Fibroblast of the conjunctiva (primary cell): ENCODE measurements at places on chromosomes 12 and 14.

GRCh38 chr14:22848351-22849164 lies 12.2 kb downstream of the MMP14 start:
- DNase-seq: peak; percentile 96

GRCh38 chr14:64191756-64192155 lies 102.4 kb downstream of the ESR2 start:
- peak; percentile 73 for DNase-seq

DNA sequence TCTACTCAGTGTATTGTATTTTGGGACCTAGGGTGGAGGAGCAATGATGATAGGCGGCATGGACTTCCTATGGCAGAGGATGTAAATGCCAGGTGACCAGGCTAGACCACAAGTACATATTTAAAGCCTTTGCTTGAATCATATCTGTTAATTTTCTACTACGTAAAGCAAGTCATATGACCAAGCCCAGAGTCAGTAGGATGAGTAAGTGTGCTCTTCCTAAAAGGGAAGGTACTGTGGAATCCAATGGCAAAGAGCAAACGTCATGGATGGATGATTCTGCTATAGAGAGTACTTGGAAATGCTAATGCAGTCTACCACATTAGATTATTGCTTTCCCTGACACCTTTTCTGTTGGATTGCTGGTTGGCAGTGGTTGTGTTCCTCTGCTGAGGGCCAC lies 16.8 kb downstream of the GPATCH2L start:
- DNase-seq: no peak

- no peak for DNase-seq
These were observed 90.0 kb downstream of the BCL11B start for GRCh38 chr14:99181804-99182520.

DNA sequence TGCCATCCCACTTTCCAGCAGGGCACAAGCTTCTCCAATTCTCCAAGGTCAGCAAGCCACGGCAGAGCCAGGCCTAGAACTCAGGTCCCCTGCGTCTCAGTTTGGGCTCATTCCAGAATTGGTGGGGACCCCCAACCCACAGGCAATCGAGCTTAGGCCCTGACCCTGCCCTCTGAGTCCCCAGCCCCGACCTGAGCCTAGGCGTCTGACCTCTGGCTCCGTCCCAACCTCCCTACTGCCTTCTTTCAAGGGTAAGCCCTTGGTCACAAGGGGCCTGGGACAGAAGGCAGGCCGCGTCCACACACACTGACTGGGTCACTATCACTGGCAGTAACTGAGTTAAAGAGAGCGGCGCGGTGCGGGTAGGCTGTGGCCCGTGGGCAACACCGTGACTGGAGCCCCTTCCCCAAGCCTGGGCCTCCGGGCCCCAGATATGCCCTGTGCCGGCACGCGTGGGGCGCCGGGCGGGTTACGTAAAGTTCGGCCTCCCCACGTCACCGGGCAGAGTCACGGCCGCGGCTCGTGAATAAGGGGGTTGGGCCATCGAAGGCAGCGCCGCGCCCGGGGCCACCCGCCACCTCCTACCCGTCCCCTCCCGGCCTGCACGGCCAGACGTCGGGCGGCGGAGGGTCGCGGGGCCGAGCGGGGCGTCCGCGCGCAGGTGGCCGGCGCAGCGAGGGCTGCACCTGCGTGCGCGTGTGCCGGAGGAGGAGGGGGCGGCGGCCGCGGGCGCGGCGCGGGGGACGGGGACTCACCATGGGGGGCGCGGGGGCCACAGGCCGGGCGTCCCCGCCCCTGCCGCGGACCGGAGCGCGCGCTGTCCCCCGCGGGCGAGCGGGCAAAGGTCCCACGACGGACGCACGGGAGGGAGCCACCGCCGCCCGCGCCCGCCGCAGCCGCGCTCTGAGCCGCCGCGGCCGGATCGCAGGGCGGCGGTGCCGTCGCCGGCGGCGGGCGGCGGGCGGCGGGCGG lies 516 bp downstream of the ANKRD9 start:
- no peak for DNase-seq

- no peak for DNase-seq
These were observed 25.7 kb downstream of the DHX37 start for GRCh38 chr12:124963211-124963610.

DNA sequence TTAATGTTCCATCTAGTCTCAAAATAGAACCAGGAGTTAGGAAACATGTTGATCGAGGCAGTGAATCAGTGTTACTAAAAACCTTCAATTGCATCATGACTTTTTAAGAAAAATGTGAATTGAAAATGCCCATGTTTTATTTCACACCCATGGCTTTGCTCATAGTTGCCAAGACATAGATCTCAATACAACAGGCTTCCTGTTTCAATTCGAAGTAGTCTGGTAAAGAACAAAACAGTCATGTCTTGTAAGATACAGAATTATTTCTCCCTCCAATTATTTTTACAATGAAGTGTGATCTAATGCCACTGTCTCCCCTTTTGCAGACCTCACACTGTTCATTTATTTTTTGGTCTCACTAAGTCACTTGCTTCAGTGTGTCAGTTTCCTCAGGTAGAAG lies 44.6 kb upstream of the FAR2 start:
- no peak for DNase-seq

DNA sequence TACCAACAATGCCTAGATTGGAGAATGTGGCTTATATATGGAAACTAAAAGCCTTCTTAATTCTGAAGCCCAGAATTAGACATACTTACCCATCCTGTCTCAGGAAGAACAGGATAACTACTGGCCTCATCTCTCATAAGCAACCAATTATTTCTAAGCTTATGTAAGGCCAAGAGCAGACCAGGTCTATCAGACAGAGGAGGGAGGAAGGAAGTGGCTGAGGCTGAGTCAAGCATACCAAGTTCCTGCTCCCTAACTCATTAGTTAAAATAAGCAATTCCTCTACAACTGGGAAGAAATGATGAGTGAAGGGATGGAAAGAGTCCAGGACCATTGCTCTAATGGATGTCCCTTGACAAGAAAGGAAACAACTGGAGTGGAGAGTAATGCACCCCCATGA lies 27.0 kb upstream of the INSM2 start:
- no peak for DNase-seq

- no peak for DNase-seq
These were observed 61.6 kb downstream of the GARIN6 start for GRCh38 chr12:99709116-99709515.

- DNase-seq: no peak
These were observed 17.5 kb downstream of the APPL2 start for GRCh38 chr12:105218434-105218833.

DNA sequence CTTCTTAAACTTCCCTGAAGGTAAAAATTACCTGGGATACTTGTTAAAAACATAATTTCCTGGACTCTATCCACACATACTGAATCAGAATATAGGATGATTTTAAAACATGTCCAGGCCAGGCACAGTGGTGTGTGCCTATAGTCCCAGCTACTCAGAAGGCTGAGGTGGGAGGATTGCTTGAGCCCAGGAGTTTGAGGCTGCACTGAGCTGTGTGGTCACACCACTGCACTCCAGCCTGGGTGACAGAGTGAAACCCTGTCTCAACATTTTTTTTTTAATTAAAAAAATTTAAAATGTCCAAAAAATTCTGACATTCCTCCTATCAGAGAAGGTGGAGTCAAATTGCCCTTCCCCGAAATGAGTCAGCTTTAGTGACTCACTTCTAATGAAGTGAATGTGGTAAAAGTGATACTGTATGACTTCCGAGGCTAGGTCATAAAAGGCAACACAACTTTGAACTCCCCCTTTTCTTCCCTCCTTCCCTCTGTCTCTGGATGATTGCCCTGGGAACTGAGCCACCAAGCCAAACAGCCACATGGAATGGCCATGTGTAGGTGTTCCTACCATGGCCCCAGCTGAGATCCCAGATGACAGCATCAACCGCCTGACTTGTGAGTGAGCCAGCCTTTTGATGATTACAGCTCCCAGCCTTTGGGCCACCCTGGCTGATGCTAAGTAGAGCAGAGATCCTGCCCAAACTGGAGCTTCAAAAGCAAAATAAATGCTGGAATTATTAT lies 36.3 kb downstream of the LIMA1 start:
- peak; percentile 68 for DNase-seq

DNA sequence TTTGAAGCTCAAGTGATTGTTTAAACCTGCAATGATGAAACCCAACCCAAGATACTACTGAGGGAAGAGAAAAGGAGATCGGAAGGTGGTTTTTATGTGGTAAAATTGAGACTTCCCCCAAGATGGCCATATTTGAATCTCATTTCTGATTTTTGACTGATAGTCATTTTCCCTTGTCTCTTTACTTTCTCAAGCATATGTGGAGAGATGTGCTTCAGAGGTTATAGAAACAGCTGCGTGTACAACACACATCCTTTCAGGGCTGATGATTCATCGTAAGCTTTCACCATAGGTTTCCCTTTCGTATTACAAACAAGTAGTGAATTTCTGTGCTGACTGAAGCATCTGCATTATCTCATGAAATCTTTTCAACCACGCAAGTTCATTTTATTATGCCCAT lies 276.2 kb downstream of the EMP1 start:
- DNase-seq: no peak

GRCh38 chr14:92397150-92397952 lies 74.4 kb downstream of the SLC24A4 start:
- peak; percentile 49 for DNase-seq

- DNase-seq: no peak
These were observed 132.7 kb upstream of the PARP11 start for GRCh38 chr12:4005851-4006430.

DNA sequence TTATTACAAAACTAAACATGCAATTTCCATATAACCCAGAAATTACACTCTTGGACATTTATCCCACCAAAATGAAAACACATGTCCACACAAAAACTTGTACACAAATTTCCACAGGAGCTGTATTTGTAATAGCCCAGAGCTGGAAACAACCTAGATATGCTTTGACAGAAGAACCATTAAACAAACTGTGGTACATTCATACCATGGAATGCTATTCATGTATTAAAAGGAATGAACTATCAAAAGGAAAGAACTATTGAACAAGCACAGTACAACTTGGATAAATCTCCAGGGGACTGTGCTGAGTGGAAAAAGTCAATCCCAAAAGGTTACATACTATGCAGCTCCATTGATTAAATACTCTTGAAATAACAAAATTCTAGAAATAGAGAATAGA lies 35.8 kb upstream of the ERGIC2 start:
- no peak for DNase-seq

- DNase-seq: no peak
These were observed 1.1 kb downstream of the HDAC7 start for GRCh38 chr12:47818467-47819137.

GRCh38 chr14:98835825-98836100 lies 436.2 kb downstream of the BCL11B start:
- no peak for DNase-seq

GRCh38 chr12:124754949-124755800 lies 108.5 kb downstream of the SCARB1 start:
- peak; percentile 83 for DNase-seq

DNA sequence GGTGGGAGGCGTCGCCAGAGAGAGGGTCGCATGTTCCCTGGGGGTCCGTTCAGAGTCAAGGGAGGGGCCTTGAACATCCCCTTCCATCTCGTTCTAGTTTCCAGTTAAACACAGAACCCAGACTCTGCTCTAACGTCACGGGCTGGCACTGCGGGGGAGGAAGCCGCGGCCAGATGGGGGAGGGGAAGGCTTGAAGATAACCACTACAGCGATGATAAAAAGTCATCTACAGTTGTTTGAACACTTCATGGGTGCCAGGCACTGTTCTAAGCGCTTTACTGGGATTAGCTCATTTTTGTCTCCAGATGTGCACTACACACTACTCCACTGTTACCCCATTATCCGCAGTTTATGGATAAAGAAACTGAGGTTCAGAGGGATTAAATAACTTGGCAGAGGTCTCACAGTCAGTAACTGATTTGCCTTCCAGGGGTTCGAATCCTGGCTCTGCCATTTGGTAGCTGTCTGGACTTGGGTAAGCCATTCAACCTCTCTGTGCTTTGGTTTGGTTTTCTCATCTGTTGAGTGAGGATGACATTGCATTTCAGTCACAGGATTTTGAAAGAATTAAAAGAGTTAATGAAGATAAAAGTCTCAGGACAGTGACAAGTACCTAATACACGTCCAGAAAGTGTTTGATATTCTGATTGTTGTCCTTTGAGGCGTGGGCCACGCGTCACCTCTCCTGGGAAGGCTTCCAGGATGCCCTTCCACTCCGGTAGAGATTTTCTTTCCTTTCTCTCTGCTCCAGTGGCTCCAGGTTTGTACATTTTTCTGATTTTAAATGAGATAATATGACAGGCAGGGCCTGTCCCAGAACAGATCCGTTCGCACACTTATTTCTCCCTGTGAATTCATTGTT lies 798 bp upstream of the RASAL1 start:
- DNase-seq: no peak

DNA sequence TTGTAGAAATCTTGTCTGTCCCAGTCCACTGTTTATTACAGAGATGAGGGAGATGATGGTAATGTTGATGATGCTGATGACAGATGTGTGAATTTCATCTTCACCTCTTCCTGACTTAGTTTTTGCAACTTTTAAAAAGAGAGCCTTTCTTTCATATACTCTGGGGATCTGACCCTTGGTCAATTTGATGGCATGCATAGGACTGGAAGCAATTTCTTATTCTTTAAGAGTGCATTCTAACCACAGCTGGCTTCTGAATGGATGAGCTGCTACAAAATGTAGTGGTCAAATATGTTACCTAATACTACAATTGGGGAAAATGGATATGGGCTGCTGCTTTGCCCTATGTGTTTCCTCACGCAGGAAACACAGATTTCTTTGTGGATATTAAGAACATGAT lies 80.8 kb downstream of the MYRFL start:
- no peak for DNase-seq

- peak; percentile 92 for DNase-seq
These were observed 122.5 kb downstream of the PHLDA1 start for GRCh38 chr12:75908961-75909605.
